ENCODE measurements at places on chromosomes 7 and 10.

GRCh38 chr7:101378751-101379174 lies 16.1 kb downstream of the COL26A1 start:
- no peak for DNase-seq

DNA sequence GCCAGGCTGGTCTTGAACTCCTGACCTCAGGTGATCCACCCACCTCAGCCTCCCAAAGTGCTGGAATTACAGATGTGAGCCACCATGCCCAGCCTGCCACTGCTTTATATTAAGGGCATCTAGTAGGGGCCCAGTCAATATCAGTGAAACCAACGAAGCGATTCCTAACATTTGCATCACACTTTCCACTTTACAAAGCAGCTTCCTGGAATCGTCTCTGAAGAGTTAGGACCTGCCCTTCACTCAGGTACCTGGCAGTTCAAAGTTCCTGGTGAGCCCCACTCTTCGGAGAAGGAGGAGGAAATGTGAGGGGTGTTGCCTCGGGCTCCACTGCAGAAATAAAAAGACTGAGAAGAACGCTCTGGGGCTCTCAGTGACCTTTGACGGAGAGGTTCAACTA lies 31.1 kb upstream of the EZH2 start:
- no peak for DNase-seq

GRCh38 chr7:42105554-42106358 lies 131.3 kb downstream of the GLI3 start:
- no peak for DNase-seq

DNA sequence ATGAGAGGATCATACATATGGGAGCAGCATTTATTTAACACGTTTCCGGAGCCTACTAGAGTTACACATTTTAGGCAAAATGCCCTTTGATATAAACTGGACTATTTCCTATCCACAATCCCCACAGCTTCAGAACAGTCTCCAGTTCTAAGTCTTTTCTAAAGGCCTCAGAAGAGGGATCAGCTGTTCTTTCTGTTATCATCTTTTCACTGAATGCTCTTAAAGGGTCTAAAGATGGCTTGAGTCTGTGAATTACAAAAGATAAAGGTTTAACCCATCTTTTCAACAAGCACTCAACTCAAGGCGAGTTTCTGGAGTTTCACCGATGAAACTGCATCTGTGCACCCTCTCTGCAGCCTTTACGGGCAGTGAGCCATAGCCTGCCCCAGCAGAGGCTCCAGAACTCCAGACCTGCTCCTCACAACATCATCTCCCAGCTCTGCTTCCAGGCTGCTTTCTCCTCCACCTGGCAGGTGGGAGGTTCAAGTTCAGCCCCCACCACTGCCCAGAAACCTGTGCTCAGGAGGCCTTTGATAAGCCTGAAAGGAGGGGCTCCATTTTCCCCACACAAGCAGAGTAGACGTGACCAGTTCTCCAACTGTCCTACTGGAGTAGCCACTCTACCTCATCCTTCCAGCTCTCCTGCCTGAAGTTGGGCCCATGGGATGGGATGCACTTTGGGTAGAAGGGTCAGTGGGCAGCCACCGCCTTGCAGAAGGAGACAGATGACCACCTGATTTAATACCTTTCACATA lies 53.4 kb downstream of the HSPA12A start:
- DNase-seq = no peak

DNA sequence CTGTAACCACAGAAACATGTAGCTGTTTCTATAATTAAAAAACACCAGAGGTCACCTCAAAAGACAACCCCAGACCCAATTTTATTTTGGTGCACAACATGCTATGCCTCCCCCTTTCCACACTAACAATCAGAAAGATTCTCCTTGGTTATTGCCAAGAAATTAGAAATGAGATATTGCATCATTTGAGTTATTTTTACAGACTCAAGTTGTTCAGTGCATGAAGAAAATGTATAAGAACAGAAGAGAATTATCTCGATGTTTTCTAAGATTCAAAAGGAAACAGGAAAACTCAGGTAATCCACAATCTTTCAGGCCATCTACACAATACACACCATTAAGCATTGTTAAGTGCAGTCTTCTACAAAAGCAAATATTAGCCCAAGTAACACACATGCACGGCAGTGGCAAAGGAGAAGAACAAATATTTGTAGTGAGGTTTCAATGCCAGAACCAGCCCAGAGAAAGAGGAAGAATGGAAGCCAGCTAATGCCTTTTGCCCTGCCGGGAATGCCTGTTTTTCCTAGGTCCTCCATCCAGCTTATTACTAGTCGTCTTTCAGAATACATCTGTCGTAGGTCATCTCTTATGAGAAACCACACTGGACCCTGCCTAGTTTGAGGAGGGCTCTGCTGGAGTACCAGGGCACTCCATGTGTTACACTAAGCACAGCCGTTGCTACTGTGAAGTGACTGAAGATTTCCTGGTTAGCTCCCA lies 67.6 kb upstream of the C1GALT1 start:
- DNase-seq = no peak

DNA sequence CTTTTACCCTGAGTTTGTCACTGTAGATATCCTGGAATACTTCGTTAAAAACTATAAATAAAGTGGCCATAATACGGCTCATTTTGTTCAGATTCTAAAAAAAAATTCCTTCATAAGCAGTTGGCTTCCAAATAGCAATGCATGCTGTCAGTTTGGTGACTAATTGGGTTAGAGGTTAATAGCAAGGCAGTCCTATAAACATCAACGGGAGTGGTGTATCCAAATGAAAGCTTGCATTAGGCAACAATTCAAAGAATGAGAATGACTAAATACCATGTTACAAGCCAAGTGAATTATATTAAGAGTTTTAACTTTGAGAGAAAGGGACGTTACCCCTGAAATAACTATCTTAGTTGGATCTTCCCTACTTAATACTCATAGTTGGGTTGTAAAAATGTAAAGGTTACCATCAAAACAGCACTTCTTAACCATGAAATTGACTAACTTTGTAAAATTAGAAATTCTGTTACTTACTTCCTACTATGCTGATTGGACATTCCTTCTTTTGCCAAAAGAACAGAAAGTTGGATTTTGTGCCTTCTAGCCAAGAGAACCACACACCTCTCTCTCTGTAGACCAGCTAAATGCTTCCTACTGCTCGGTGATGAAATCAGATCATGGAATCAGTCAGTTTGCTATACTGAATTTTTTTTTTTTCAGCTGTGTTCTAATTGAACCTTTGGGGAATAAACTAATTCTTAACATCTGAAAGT lies 98.0 kb downstream of the KAT6B start:
- no peak for DNase-seq

- no peak for DNase-seq
These were observed 186.8 kb downstream of the COBL start for GRCh38 chr7:51129527-51130472.

DNA sequence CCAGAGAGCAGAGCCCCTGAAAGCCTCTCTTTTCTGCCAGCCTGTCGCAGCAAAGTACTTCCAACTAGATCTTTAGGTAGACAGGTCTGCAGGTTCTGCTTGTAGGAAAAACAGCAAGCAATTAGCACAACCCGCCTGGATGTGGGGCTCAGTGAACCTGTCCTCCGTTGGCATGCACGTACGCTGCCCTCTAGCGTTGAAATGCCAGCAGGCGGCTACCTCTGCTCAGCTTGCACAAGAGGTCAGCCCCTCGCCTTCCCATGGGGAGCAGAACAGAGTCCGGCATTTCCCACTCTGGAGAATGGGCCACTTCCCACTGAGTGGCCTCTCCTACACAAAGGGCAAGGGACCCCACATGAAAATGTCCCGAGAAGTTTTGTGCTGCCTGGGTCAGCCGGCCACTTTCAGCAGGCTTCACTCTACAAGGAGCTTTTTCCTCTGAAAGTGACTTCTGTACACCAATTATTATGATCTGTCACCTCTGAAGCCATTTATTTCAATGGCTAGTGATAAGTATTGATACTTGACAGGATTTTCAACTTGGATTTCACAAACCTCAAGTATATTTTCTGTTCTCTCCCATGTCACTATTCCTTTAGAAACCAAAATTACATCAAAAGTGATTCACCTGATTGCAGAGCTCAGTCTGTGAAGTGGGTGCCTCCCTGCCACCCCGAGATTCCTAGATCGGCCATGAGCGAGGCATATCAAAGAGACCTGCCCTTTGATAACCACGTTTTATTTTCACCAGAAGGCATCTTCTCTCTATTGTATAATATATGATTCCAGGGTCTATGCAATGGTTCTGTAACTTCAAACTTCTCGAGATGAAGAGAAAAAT lies 56.7 kb downstream of the JCAD start:
- DNase-seq = peak; percentile 78

DNA sequence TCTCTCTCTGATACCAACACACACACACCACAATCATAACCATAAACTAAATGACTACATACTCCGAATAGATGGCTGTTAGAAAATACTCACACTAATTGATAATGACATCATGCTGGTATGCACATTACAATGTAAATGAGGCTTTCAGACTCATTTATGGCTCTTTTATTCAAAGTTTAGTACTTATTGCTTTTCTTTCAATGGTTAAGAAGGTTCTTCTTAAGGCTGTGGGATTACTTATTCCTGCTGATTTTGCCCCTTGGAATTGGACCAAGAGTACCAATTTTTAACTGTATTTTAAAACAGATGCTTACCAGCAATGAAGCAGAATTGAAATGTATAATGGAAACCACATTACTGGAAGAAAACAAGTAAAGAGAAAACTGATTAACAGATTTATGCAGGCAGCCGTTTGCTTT lies 20.6 kb upstream of the CABCOCO1 start:
- no peak for DNase-seq

- DNase-seq = no peak
These were observed 118.0 kb downstream of the PPP1R3A start for GRCh38 chr7:113800826-113801225.

DNA sequence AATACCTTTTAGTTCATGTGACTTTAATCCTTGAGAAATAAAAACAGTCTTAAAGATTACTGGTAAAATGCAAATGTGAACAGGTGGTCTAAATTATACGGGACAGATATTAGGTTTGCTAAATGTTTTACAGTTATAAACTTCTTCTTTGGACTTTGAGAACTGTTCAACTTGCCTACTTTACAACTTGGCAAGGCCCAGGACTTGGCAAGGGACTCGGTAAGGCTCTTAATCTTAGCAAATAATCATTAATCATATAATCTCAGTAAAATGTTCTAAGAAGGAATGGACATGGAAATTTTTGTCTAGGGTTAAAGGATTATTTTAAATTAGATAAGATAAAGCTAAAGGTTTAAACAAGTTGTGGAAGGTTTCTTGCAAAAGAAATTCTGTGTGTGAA lies 4.8 kb upstream of the UBE2D4 start:
- DNase-seq = no peak

GRCh38 chr10:86055928-86056327 lies 310.7 kb downstream of the GRID1 start:
- DNase-seq = no peak

GRCh38 chr7:111012149-111012548 lies 78.8 kb upstream of the LRRN3 start:
- DNase-seq = no peak

GRCh38 chr10:4939224-4940072 lies 23.8 kb upstream of the AKR1C1 start:
- no peak for DNase-seq

- DNase-seq = no peak
These were observed 181.7 kb downstream of the CCSER2 start for GRCh38 chr10:84510121-84510520.

DNA sequence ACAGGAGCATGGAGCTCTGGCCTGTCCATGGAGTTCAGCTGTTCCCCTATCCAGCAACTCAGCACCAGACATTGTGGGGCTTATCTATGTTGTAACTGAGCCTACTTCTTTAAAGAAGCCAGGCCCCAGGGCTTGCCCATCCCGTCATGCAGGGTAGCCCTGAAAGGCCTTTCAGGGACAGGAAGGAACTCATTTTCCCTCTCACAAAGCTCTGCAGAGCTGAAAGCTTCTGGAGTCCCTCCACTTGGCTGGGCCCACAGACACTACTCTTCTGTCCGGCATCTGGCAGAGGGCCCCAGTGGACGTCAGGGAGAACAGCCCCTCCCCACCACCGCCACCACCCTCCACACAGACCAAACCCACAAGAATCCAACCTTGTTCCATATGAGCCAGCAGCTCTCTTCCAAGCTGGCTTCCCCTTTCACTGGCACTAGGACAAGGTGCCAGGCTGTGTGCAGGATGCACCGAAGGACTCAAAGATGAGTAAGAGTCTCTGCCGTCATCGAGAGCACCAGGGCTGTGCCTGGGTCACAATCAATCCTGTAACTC lies 33.1 kb downstream of the DENND2A start:
- no peak for DNase-seq

GRCh38 chr10:126352453-126352852 lies 35.8 kb downstream of the ADAM12 start:
- no peak for DNase-seq

DNA sequence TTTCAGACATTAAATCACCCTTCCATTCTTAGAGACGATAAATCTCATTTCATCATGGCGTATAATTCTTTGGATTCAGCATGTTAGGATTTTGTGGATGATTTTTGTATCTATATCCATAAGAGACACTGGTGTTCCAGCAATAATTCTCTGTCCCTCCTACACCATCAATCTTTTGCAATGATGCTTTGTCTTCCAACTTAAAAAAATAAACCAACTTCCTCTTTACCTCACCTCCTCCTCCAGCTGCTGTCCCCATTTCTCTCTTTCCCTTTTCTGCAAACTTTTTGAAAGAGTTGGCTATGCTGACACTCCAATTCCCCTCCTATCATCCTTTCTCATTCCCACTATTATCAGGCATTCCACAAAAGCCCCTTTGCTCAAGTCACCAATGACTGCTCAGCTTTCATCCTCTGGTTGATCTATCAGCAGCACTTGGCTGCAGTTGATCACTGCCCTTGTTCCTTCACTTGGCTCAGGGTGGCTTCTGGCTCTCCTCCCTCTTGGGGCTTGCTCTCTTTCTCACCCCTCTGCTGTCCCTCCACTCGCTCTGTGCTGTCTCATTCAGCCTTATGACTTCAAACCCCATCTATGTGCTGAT lies 130.0 kb downstream of the ARHGAP22 start:
- DNase-seq = no peak

- DNase-seq = no peak
These were observed 684.5 kb downstream of the GATA3 start for GRCh38 chr10:8738987-8739386.

DNA sequence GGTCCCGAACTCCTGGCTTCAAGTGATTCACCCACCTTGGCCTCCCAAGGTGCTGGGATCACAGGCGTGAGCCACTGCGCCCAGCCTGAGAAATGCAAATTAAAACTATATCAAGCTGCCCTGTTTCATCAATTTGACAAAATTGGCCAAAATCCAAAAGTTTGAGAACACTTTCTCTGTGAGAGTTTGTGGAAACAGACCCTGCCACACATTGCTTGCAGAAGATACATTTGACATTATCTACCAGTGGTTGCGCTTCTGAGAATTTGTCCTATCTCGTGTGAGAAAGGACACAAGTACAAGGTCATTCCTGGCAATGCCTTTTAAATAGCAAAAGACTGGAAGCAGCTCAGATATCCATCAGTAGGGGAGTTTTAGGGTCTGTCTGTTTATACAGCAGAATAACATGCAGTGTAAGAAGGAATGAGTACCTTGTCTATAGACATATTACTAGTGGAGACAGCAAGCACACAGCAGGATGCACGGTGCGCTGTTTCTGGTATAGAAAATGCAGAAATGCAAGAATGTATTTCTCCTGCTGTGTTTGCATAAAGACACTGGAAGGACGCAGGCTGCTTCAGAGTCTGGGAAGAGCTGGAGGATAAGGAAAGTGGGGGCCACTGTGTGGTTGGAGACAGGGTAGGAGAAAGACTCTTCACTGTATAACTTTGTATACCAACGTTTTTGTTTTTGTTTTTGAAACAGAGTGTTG lies 4.3 kb downstream of the LHPP start:
- DNase-seq = no peak

Data from GM12865 (cell line).